Osteoblast (primary cell): ENCODE measurements at places on chromosomes 6 and 20. TPM values are rescaled to one million over a fixed set of nuclear protein-coding genes. Genes with fewer than 3 reads are reported as not detected.

- H3K27me3 ChIP-seq = no peaks in the 10 kb centered on the region
- H3K4me3 ChIP-seq = no peak overlapping the region
- no peak overlapping the region for H3K27ac ChIP-seq
- no peaks in the 10 kb centered on the region for H3K36me3 ChIP-seq
- no peaks in the 10 kb centered on the region for H3K4me1 ChIP-seq
These were observed 26.0 kb downstream of the PTPRA start for GRCh38 chr20:2899243-2899642.

TRIM10 gene
- total RNA-seq = not detected in 2 replicates

DNA sequence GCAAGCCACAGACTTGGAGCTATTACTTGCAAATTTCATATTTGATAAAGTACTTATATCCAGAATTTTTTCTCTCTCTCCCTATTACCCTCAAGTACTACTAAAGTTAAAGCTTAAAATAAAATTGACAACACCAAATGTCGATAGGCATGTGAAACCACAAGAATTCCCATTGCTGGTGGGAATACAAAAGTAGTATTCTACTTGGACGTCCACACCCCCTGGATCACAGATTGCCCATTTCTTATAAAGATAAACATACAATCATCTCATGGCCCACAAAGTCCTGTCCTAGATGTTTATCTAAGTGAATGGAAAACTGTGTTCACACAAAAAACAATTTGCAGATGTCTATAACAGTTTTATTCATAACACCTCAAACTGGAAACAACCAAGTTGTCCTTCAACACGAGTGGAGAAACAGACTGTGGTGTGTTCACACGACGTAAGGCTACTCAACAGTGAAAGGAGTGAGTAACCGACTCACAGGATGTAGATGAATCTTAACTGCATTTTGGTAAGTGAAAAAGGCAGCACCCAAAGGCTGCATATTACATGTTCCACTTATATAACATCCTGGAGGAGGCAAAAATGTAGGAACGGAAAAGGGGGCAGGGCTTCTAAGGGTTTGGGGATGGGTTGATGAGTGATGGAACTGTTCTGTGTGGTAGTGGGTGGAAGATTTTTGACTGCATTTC lies 297.4 kb downstream of the THBS2 start:
- H3K4me3 ChIP-seq = peak overlapping the region; percentile 16
- peak overlapping the region; percentile 75 for H3K27ac ChIP-seq
- no peaks in the 10 kb centered on the region for H3K27me3 ChIP-seq
- peaks cover 12% of the 10 kb centered on the region for H3K4me1 ChIP-seq

DNA sequence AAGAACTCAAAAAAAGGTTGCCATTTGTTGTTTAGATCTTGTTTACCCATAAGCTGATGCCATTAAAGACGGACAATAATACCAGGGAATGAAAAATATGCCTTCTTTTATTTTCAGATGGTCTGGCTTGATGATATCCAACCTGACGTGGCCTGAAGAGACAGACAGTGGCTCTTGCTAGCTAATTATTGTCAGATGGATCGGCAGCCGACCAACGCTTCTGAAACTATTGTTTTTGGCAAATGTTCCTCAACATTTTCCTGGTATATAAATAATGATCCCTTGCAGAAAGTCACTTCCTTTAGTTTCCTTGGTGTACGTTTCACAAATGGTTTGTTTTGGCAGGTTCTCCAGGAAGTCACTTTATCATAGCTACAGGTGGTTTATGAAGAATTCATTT lies 290.9 kb upstream of the TSHZ2 start:
- H3K36me3 ChIP-seq = no peaks in the 10 kb centered on the region
- no peak for DNase-seq
- no peak overlapping the region for H3K4me3 ChIP-seq
- no peaks in the 10 kb centered on the region for H3K4me1 ChIP-seq
- no peak overlapping the region for H3K27ac ChIP-seq
- H3K27me3 ChIP-seq = no peaks in the 10 kb centered on the region

STK38 gene
- total RNA-seq = 41.5 and 48.1 TPM in 2 replicates

DNA sequence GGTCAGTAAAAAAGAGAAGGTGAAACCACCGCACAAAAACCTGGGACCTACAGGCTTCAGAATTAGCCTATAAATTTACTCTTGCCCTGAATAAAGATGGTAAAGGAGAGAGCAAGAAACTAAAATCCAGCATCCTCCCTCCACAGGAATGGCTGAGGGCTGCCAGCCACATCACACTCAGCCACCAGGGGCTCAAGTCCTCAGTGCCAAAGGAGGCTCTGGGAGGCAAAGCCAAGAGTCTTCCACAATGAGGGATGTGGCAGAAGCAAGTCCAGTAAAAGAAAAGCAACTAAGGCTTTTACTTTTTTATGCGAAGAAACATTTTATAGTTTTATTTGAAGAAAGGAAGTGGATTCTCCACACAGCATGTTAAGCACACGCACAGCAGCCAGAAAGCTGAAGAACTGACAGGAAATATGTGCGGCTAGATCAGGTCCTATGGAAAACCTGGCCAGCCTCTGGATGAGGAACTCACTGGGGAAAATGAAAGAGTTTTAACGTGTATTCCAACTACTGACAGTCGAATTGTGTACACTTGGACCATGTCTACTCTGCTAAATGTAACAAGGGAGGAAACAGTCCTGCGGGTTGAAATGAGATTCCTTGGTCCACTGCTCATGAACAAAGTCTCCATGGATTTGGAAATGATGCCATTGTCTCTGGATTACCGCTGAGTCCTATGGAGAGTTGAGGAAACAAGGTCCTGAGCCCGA lies 219.4 kb upstream of the SSTR4 start:
- H3K4me3 ChIP-seq = no peak overlapping the region
- no peak for DNase-seq
- no peaks in the 10 kb centered on the region for H3K36me3 ChIP-seq
- no peaks in the 10 kb centered on the region for H3K4me1 ChIP-seq
- H3K27me3 ChIP-seq = no peaks in the 10 kb centered on the region

DNA sequence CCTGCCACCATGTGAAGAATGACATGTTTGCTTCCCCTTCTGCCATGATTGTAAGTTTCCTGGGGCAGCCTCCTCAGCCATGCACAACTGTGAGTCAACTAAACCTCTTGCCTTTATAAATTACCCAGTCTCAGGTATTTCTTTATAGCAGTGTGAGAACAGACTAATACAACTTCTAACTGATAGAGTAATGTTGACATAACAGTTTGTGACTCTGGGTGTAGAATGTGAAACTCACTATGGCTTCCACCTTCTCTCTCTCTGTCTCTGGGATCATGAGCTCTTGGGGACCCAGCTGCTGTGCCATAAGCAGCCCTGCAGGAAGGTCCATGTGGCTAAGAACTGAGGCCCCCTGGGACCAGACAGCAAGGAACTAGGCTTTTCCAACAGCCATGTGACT lies 3.5 kb upstream of the HLA-G start:
- H3K27me3 ChIP-seq = peaks cover 41% of the 10 kb centered on the region
- H3K4me1 ChIP-seq = no peaks in the 10 kb centered on the region
- H3K27ac ChIP-seq = no peak overlapping the region
- H3K36me3 ChIP-seq = no peaks in the 10 kb centered on the region
- peak; percentile 41 for DNase-seq

OR12D3 gene
- total RNA-seq = not detected in 2 replicates

GRCh38 chr6:147514831-147515230 lies 6.3 kb downstream of the SAMD5 start:
- H3K4me1 ChIP-seq = no peaks in the 10 kb centered on the region
- no peak overlapping the region for H3K4me3 ChIP-seq
- no peak overlapping the region for H3K27ac ChIP-seq
- DNase-seq = no peak
- peaks cover 14% of the 10 kb centered on the region for H3K27me3 ChIP-seq

DNA sequence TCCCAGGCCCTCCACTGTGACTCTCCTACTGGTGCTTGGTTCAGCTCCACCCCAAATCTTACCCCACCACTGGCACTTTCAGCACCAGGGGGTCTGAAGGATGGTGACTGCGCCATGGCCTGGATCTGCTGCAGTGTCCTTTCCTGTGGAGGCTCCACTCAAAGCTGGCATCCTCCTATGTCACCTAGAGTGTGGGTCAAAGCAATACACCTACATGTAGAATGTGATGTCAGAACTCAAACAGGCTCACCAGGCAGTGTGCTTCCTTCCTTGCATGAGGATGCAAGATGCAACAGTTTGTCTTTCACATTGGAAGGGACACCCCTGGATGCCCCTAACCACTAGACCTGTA lies 32.8 kb upstream of the MICB start:
- peaks cover 6% of the 10 kb centered on the region for H3K27me3 ChIP-seq
- no peaks in the 10 kb centered on the region for H3K36me3 ChIP-seq
- H3K27ac ChIP-seq = no peak overlapping the region
- peaks cover 13% of the 10 kb centered on the region for H3K4me1 ChIP-seq

DNA sequence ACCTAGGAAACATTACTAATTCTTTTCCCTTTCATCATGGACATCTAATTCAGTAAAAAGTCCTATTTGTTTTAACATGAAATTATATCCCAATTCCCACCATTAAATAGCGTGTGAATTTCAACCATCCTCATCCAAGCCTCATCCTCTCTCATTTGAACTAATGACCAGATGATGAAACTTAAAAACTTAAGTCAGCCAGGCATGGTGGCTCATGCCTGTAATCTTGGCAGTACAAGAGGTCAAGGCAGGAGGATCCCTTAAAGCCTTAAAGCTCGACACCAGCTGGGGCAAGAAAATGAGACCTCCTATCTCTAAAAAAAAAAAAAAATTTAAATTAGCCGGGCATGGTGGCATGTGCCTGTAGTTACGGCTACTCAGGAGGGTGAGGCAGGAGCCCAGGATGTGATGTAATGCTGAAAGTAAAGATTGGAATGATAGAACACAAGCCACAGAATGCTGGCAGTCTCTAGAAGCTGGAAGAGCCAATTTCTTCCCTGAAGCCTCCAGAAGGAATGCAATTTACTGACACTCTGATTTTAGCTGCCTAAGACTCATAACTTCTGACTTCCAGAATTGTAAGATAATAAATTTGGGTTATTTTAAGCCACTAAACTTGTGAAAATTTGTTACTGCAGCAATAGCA lies 27.1 kb upstream of the HAO1 start:
- no peak overlapping the region for H3K27ac ChIP-seq
- no peaks in the 10 kb centered on the region for H3K27me3 ChIP-seq
- H3K36me3 ChIP-seq = no peaks in the 10 kb centered on the region

DNA sequence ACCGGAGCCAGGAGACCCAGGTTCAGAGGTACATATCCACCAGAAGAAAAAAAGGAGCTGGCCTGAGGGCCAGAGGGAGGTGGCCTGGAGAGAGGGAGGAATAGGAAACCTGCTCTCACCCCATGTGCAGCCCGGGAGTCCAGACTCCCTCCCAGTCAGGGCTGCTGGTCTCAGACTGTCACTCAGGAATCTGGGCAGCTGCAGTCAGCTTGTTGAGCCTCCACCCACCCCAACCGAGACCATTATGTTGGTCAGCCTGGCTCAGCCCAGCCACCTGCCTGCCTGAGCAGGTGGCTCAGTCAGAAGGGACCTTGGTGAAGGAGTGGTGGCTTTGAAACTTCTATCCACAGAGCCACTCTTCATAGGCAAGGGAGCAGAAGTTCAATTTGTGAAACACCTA lies 53.3 kb upstream of the EPB41L1 start:
- no peak overlapping the region for H3K4me3 ChIP-seq
- no peaks in the 10 kb centered on the region for H3K27me3 ChIP-seq
- no peak overlapping the region for H3K27ac ChIP-seq
- no peaks in the 10 kb centered on the region for H3K36me3 ChIP-seq
